ENCODE measurements at places on chromosomes 4 and X.
A peak's percentile ranks its signal among the peaks of the same experiment; 100 is the strongest.

- no peak for DNase-seq
Measured at GRCh38 chr4:133938061-133938460, 263.5 kb downstream of the PABPC4L start.

- DNase-seq = peak; percentile 65
Measured at GRCh38 chr4:113407409-113407808, 354.1 kb downstream of the CAMK2D start.

- no peak for DNase-seq
Measured at GRCh38 chr4:6183740-6184139, 16.6 kb downstream of the JAKMIP1 start.

DNA sequence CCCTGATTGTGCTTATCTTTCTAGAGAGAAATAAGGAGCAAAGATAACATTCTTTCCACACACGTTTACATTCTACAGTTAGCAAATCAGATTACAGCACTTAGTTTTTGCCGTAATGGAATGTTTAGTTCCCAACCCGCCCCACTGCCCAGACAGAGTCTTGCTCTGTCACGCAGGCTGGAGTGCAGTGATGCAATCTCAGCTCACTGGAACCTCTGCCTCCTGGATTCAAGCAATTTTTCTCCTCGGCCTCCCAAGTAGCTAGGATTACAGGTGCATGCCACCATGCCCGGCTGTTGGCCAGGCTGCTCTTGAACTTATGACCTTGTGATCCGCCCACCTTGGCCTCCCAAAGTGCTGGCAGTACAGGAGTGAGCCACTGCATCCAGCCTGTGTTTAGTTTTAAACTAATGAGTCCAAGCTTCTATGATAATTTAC is 8.4 kb upstream of the PRPS1 start:
- DNase-seq = no peak

GRCh38 chr4:55444827-55445226 is 49.1 kb downstream of the TMEM165 start:
- no peak for DNase-seq

DNA sequence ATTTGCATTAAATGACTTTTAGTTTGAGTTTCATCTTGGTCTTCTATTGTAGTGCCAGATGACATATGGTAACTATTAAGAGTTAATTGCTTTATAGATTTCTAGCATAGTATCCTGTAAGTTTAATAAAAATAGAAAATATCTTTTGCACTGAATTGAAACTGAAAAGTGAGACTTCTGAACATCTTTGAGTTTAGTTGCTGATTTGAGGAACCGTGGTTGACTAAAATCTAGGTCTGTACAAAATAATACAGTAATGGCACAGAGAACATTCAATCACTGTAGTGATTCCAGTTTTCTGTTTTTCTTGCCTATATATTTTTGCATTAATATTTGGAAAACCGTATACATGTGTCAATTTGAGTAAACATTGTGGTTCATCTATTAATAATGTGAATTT is 60.7 kb downstream of the SPATA4 start:
- DNase-seq = no peak

- no peak for DNase-seq
Measured at GRCh38 chr4:101200561-101200960, 146.8 kb downstream of the PPP3CA start.

DNA sequence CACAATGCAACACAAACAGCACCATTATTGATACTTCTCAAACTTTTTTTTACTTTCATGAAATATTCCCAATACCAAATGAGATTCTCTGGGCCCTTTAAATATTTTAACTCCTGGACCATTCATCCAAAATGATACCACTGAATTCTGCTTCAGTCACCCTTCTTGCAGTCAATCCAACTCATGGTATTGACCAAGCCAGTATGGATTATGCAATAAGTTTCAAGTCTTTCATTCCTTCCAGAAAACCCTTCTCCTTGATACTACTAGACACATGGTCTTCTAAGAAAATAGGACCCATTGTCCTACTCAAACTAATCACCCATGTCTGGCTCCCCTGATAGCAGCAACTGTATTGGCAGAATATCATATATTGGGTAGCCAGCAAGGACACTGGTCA is 23.0 kb downstream of the ZNF721 start:
- DNase-seq = no peak

DNA sequence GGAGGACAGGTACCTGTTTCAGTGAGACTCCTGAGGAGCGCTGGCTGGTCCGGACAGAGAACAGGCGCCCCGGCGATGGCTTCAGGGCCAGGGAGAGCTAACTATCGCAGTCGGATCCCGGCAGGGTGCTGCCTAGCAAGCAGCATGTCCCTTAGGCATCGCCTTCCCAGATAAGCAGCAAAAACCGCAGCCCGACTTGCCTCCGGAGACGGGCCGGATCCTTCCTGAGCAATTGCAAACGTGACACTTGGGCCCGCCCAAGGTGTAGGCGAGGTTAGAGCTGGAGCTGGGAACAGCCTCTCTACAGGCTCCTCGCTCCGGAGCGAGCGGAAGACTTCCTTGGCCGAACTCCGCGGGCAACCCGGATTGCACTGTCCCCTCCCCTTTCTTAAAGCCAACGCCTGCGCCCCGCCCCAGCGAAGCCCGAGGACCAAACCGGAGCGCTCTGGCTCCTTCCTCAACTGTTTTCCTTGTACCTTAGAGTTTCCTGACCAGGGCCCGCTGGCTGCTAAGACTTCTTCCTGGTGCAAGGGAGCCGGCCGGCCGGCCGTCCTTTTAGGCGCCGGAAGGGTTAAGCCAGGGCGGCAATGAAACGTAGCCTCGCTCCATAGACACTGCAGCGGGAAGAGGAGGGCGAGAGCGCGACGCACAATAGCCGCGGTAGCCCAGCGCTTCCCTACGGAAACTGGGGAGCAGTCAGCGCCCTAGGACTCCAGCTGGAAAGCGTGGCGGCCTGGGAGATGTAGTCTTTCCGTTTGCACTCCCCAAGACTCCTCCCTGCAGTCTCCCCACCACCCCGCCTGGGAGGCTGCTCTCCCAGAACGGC is at the start of gene OPHN1:
OPHN1 (minus strand) TSS at position 341 of the 826 bp plus-strand sequence. CDS start 475 bp downstream, outside the sequence.
- peak; percentile 89 for DNase-seq

- no peak for DNase-seq
Measured at GRCh38 chrX:123199338-123199737, 15.3 kb downstream of the GRIA3 start.

DNA sequence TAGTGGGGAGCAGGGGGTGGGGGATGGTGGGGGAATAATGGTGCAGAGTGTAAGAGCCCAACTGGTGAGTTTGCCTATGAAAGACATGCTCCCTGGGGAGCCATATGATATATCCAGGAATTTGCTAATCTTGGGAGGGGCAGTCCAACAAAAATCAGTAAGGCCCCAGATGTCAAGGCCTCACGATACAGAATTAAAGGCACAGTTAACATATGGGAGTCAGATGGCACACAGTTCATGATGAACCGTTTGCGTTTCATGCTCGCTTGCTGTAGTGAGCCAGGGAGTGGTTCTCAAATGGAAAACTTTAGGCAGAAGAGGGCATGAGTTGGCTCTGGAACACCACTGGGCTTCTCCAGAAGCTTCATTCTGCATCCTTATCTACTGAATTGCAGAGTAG is 33.9 kb upstream of the VCX2 start:
- no peak for DNase-seq

Measured in GM23338 (cell line).